ENCODE measurements at places on chromosomes 4 and X. TPM values are rescaled to one million over a fixed set of nuclear protein-coding genes. Genes with fewer than 3 reads are reported as not detected.
A peak's percentile ranks its signal among the peaks of the same experiment; 100 is the strongest.

DNA sequence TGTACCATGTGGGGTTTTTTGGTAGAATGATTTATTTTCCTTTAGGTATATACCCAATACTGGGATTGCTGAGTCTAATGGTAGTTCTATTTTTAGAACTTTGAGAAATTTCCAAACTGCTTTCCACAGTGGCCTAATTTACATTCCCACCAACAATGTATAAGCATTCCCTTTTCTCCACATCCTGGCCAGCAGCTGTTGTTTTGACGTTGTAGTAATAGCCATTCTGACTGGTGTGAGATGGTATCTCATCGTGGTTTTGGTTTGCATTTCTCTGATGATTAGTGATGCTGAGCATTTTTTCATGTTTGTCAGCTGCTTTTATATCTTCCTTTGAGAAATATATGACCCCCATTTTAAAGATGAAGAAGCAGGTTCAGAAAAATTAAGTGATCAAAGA, 153.7 kb downstream of the CBR4 start:
- DNase-seq = peak; percentile 93
- H3K27ac ChIP-seq = peak overlapping the region; percentile 73
- H3K4me1 ChIP-seq = peaks cover 23% of the 10 kb centered on the region
- no peaks in the 10 kb centered on the region for H3K27me3 ChIP-seq
- no peak overlapping the region for H3K4me3 ChIP-seq

DNA sequence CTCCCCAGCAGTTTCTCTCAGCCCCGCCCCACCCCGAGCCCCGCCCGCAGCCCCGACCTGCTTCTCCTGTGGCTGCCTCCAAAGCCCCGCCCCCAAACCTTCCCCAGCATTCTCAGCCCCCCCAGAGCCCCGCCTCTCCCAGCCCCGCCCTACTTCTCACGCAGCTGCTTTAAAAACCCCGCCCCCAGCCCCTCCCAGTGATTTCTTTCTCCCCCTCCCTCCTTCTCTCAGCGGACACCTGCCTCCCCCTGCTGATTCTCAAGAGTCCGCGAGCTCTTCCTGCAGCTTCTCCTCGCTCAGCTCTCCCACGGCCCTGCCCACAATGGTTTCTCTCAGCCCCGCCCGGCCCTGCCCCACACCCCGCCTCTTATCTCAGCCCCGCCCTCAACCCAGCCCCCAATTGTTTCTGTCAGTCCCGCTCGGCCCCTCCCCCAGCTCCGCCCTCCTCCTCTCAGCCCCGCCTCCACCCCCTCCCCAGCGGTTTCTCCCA, 636 bp upstream of the EOLA1 start:
- H3K4me1 ChIP-seq = no peaks in the 10 kb centered on the region
- H3K36me3 ChIP-seq = no peaks in the 10 kb centered on the region
- no peaks in the 10 kb centered on the region for H3K27me3 ChIP-seq

- H3K27me3 ChIP-seq = no peaks in the 10 kb centered on the region
- peak; percentile 33 for DNase-seq
- no peak overlapping the region for H3K27ac ChIP-seq
- no peaks in the 10 kb centered on the region for H3K36me3 ChIP-seq
Observed at GRCh38 chrX:153032397-153033118, 23.7 kb upstream of the PNMA3 start.

- no peaks in the 10 kb centered on the region for H3K36me3 ChIP-seq
- no peak overlapping the region for H3K4me3 ChIP-seq
- H3K27me3 ChIP-seq = no peaks in the 10 kb centered on the region
- no peaks in the 10 kb centered on the region for H3K4me1 ChIP-seq
- peak; percentile 0 for DNase-seq
- H3K27ac ChIP-seq = no peak overlapping the region
Observed at GRCh38 chr4:170872794-170873193, 783.0 kb upstream of the AADAT start.

GRCh38 chr4:10773010-10773409, 88.4 kb upstream of the CLNK start:
- no peaks in the 10 kb centered on the region for H3K27me3 ChIP-seq
- no peaks in the 10 kb centered on the region for H3K36me3 ChIP-seq
- no peak overlapping the region for H3K4me3 ChIP-seq

DNA sequence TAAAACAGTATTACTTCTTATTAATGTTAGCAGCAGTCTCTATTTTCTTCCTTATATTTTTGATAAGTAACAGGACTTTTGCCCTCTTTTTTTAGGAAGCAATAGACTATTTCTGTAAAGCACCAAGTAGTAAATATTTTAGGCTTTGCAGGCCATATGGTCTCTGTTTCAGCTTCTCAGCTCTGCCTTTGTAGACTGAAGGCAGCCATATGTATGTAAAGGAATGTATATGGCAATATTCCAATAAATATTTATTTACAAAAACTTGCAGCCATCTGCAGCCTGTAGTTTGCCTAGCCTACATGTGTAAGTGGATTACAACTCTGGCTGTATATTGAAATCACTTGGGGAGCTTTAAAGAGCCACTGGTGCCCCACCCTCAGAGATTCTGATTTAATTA, 15.0 kb downstream of the RADX start:
- H3K36me3 ChIP-seq = no peaks in the 10 kb centered on the region
- H3K27me3 ChIP-seq = no peaks in the 10 kb centered on the region
- DNase-seq = no peak
- no peak overlapping the region for H3K27ac ChIP-seq
- H3K4me3 ChIP-seq = no peak overlapping the region

- no peaks in the 10 kb centered on the region for H3K27me3 ChIP-seq
- no peak overlapping the region for H3K27ac ChIP-seq
- H3K4me3 ChIP-seq = no peak overlapping the region
Observed at GRCh38 chr4:159105761-159106243, 2.9 kb downstream of the RAPGEF2 start.

DNA sequence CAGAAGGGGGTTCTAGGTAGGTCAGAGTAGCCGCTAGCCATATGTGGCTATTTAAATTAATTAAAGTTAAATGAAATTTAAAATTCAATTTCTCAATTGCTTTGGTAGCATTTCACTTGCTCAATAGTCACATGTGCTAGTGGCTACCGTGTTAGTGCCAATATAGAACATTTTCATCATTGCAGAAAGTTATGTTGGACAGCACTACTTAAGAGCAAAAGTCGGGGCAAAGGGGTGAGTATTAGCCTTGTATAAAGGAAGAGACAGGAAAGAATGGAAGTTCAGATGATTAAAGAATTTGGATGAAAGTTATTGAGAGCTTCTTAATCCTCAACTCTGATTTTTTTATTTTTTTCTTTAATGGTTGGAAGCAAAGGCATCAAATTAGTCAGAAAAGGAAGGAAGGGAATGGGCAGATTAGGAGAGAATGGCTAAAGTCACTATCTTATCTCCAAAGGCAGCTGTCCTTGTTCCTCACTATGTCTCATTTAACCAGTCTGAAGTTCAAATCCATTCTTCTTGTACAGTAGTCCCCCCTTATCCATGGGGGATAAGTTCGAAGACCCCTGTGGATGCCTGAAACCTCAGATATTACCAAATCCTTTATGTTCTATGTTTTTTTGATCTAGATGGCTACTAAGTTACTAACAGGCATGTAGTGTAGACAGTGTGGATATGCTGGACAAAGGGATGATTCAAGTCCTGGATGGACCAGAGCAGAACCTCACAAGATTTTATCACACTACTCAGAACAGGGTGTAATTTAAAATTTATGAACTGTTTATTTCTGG, 22.9 kb downstream of the OCIAD1 start:
- no peak overlapping the region for H3K4me3 ChIP-seq
- H3K36me3 ChIP-seq = peaks cover 8% of the 10 kb centered on the region
- no peaks in the 10 kb centered on the region for H3K27me3 ChIP-seq
- DNase-seq = no peak
- no peak overlapping the region for H3K27ac ChIP-seq

- no peak overlapping the region for H3K4me3 ChIP-seq
- H3K27ac ChIP-seq = no peak overlapping the region
- DNase-seq = peak; percentile 5
- H3K4me1 ChIP-seq = no peaks in the 10 kb centered on the region
- no peaks in the 10 kb centered on the region for H3K36me3 ChIP-seq
- H3K27me3 ChIP-seq = no peaks in the 10 kb centered on the region
Observed at GRCh38 chrX:115134382-115134781, 54.8 kb upstream of the RBMXL3 start.

- H3K27me3 ChIP-seq = no peaks in the 10 kb centered on the region
- no peaks in the 10 kb centered on the region for H3K4me1 ChIP-seq
- no peak for DNase-seq
- H3K4me3 ChIP-seq = no peak overlapping the region
- H3K36me3 ChIP-seq = no peaks in the 10 kb centered on the region
Observed at GRCh38 chr4:56231410-56231809, 155.9 kb downstream of the AASDH start.

GRCh38 chr4:832108-832507, 6.2 kb upstream of the CPLX1 start:
- no peak for DNase-seq
- no peaks in the 10 kb centered on the region for H3K36me3 ChIP-seq
- H3K4me3 ChIP-seq = no peak overlapping the region
- H3K27ac ChIP-seq = no peak overlapping the region

- H3K36me3 ChIP-seq = no peaks in the 10 kb centered on the region
- H3K27ac ChIP-seq = no peak overlapping the region
- no peak for DNase-seq
- H3K27me3 ChIP-seq = no peaks in the 10 kb centered on the region
- H3K4me3 ChIP-seq = no peak overlapping the region
- no peaks in the 10 kb centered on the region for H3K4me1 ChIP-seq
Observed at GRCh38 chr4:82260632-82261031, 113.2 kb downstream of the HNRNPD start.

GRCh38 chr4:94995684-94996394, 238.1 kb downstream of the BMPR1B start:
- no peak overlapping the region for H3K27ac ChIP-seq
- no peaks in the 10 kb centered on the region for H3K4me1 ChIP-seq
- no peak overlapping the region for H3K4me3 ChIP-seq

DNA sequence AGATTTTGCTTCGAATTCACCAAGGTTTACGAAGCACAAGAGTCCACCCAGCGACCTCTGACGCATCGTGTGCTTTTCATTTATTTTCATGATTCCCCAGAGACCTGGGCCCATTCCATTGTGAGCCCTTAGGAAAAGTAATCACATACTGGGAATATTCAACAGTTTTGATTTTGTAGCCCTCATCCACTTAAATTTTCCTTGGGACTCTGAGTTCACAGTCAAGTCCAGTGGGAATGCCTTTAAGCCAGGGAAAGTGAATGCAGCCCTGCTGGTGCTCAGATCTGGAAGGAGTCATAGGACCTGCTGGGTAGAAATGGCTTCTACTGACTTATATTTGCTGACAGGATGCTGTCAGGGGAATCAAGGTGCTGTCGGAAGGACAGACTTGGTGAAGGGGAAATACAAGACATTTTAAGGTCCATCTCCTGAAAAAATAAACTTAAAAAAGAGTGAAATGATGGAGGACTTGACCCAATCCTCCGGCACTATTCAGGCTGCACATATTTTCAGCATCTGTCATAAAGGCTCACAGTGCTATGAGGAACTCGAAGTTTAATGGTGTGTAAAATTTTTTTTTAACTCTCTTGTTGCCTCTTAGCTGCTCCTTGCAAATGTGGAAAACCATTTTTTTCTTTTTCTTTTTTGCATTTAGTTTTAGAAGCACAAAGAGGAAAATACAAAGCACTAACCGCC, 204.9 kb downstream of the MID1 start:
- no peaks in the 10 kb centered on the region for H3K4me1 ChIP-seq
- H3K27ac ChIP-seq = no peak overlapping the region
- no peaks in the 10 kb centered on the region for H3K36me3 ChIP-seq
- DNase-seq = peak; percentile 39
- no peak overlapping the region for H3K4me3 ChIP-seq

- H3K36me3 ChIP-seq = no peaks in the 10 kb centered on the region
- no peaks in the 10 kb centered on the region for H3K27me3 ChIP-seq
- no peak overlapping the region for H3K4me3 ChIP-seq
- no peak for DNase-seq
- H3K27ac ChIP-seq = no peak overlapping the region
Observed at GRCh38 chr4:38803833-38804653, 548 bp downstream of the TLR1 start.

DNA sequence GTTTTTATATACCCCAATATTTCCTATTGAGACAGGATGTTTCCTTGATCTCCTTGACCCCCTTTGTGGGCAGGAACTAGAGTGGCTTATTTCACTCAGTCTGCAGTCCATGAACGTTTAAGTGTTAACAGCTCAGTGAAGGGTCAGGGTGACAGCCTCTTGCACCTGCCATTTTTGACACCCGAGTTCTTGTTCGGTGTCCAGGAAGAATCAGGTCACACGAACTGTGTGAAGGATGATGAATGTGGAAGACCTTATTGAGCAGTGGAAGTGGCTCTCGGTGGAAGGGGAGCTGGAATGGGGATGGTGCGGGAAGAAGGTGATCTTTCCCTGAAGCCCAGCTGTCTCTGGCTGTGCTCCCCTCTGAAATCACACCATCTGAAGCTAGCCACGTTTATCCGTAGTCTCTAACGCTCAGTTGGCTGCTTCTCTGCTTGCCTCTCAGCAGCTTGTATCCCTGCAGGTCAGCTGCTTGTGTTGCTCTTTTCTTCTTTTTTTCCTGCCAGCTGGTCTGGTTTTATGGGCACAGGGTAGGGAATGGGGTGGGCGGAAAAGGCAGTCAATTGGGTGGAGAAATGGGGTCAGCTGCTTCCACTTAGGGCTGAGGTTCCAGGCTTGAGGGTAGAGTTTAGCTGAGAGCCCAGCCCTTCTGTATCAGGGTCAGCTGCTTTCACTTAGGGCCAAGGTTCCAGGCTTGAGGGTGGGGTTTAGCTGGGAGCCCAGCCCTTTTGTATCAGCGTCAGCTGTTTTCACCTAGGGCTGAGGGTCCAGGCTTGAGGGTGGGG, 29.0 kb upstream of the CCNG2 start:
- H3K4me1 ChIP-seq = no peaks in the 10 kb centered on the region
- DNase-seq = no peak
- peaks cover 6% of the 10 kb centered on the region for H3K27me3 ChIP-seq
- H3K27ac ChIP-seq = no peak overlapping the region
- no peak overlapping the region for H3K4me3 ChIP-seq

DNA sequence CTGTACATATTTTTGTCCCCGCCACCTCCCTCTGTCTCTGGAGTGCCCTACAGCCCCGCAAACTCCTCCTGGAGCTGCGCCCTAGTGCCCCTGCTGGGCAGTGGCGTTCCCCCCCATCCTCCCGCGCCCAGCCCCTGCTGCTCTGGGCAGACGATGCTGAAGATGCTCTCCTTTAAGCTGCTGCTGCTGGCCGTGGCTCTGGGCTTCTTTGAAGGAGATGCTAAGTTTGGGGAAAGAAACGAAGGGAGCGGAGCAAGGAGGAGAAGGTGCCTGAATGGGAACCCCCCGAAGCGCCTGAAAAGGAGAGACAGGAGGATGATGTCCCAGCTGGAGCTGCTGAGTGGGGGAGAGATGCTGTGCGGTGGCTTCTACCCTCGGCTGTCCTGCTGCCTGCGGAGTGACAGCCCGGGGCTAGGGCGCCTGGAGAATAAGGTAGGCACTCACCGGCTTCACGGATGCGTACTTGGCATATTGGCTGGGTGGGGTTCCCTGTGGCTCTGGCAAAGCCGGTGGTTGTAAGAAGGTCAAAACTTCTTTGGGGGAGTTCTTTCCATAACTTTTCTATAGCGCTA, 653 bp downstream of the HHIP start:
- H3K4me1 ChIP-seq = no peaks in the 10 kb centered on the region
- peak overlapping the region; percentile 68 for H3K4me3 ChIP-seq
- no peak overlapping the region for H3K27ac ChIP-seq
- no peaks in the 10 kb centered on the region for H3K36me3 ChIP-seq
- peaks cover 4% of the 10 kb centered on the region for H3K27me3 ChIP-seq

- no peak overlapping the region for H3K27ac ChIP-seq
- no peak for DNase-seq
- H3K27me3 ChIP-seq = no peaks in the 10 kb centered on the region
- H3K4me3 ChIP-seq = no peak overlapping the region
Observed at GRCh38 chrX:720825-721224, 90.2 kb downstream of the SHOX start.

RRAGB gene
- polyA plus RNA-seq = 19.2 TPM

MAGEA1 gene
- polyA plus RNA-seq = not detected

SMARCA1 gene
- 74.5 TPM for polyA plus RNA-seq

TEX11 gene
- not detected for polyA plus RNA-seq

MAGEA2 gene
- polyA plus RNA-seq = not detected
